ENCODE measurements at places on chromosomes 16 and 17.

GRCh38 chr17:29980261-29980660 is 38.8 kb downstream of the EFCAB5 start:
- DNase-seq: no peak

- no peak for DNase-seq
Observed at GRCh38 chr16:65446427-65446826, 324.6 kb upstream of the CDH11 start.

DNA sequence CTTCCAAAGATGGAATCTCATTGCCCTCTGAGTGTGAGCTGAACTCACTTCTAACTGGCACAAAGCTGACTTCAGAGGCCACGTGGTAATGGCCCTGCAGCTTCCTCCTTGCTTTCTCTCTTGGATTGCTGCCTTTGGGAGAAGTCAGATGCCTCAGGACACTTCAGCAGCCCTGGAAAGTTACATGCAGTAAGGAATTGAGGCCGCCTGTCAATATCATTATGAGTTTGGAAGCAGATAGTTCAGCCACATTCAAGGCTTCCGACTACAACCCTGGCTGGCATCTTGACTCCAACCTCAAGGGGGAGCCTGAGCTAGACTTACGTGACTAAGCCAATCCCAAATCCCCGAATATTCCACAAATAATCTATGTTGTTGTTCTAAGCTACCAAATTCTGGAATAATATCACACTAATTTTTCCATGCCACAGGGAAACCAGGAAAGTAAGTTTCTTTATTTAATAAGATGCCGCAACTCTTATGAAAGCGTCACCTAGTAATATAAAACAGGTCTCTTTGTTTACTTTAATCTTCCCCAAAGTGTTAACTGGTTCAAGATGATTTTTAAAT is 13.6 kb downstream of the CEP20 start:
- DNase-seq: no peak

DNA sequence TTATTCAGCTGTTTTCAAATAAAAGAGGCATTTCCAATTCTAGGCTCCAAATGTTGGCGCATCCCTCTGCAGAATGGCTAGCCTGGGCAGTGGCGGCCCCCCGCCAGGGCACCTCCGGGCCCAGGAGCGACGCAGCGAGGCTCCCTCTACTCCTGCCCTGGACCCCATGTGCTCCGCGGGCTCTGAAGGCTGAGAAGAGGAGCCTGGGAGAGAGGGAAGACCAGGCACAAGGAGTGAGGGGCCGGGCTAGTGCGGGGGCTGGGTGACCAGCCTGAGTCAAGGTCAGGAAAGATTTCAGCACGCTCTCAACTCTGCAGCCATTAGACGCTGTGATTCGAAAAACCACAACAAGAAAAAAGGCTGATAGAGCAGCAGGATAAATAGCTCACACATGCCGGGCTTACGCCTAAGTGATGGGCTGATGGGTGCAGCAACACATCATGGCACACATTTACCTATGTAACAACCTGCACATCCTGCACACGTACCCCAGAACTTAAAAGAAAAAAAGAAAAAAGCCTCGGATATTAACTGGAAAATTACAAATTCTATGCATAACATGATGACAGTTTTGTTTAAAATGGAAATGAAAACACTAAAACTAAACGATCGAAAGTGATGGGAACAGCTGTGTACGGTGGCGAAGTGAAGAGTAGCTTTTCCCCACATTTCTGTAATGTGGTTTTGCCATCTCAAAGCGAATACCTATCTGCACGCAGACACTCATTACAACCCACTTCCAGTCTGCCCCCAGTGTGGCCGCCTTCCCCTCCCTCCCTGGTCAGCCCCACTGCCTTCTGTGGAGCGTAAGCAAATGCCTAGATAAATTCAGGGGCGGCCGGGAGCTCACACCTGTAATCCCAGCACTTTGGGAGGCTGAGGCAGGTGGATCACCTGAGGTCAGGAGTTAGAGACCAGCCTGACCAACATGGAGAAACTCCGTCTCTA is 44.4 kb downstream of the MAP1LC3B start:
- no peak for DNase-seq

GRCh38 chr16:6229186-6229585 is 1103.5 kb upstream of the RBFOX1 start:
- no peak for DNase-seq

DNA sequence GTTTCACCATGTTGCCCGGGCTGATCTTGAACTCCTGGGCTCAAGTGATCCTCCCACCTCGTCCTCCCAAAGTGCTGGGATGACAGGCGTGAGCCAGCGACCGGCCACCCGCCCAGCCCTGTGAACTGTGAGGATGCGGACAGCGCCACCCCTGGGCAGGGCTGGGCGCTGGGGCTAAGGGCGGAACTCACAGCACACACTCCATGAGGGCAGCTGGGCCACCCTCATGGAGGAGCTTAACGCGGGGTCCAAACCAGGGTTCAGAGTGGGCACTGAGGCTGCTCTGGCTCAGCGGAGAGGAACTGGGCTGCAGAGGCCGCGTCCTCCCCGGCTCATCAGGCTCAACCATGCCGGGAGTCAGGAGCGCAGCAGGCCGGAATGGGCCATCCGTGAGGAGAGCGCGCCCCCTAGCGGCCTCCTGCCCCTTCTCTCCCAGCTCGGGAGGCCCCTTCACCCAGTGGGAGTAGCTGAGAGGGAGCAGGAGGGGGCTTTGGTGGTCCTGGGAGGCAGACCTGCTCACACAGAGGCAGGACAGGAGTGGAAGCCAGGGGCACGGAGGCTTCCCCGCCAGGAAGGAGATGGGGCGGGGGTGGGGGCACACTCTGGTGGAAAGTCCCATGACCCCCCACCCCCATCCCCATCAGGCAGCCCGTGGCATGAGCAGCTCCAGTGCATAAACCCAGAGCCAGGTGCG is 13.8 kb downstream of the CORO7 start:
- no peak for DNase-seq

DNA sequence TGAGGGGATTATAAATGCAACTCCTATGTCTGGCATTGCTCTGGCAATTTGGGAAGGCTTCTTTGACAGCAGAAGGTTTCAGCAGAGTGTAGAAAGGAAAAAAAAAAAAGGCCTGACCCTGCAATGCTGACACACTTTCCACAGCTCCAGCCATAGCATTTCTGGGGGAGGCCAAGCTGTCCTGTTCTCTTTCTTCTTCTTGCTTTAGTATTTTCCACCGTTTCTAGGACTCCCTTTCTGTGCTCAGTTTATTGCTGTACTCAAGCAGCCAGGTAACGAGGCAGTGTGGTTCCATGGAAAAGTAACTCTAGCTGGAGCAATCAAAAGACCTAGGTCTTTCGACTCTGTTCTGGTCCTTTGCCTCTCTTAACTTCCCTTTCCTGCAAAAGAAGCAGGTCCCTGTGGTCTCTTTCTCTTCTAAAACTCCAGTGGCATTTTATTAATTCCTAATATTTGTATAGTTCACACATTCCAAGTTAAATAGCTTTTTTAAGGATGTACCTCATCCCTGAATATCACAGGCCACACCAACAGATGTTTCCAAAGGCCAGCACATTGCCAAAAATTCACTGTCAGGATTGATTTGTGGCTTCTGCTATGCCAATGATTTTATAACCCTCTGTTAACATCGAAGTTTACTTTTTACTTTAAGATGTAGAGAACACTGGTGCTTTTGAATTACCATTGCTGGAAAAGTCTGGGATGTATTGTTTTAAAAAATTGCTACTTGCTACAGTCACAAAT is 90.3 kb upstream of the BCAR1 start:
- DNase-seq: no peak

GRCh38 chr16:79272141-79272577 is 328.4 kb downstream of the MAF start:
- DNase-seq: no peak

- DNase-seq: no peak
Observed at GRCh38 chr16:74485916-74486315, 64.6 kb upstream of the CLEC18B start.

DNA sequence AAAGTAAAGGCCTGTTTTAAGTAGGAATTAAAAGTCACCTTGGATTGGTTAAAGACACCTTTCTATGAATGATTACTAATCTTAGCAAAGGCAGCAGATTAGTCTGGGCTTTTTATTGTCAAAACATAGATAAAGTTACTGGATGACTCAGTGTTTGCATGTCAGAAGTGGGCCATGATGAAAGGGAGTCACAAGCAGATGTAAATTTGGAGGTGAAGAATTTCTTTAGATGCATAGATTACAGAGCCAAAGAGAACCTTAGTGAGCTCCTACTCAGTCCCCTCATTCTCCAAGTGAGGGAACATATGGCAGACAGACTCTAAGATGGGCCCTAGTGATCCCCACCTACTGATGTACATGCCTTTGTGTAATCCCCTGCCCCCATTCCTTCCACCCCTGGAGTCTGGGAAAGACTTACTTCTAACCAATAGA is 124.5 kb downstream of the HS3ST3A1 start:
- DNase-seq: no peak

DNA sequence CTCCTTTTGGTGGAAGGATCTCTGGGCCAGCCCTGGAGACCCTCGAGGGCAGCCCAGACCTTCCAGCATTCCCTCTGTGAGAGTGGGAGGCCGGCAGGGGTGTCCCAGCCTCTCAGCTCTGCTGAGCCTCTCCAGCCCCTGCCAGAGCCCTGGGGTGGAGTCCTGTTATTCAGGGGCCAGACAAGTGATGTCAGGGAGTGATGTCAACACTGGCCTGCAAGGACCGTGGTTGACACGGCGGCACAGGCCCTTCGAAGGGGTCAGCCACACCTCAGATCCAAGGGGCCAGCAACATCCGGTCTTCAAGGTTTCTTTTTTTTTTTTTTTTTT is 231.2 kb downstream of the KATNIP start:
- DNase-seq: no peak

GRCh38 chr16:89080196-89080853 is 13.3 kb upstream of the ACSF3 start:
- DNase-seq: no peak

- no peak for DNase-seq
Observed at GRCh38 chr17:76198702-76199101, 41.6 kb downstream of the RNF157 start.

GRCh38 chr16:85213926-85214675 is 101.8 kb upstream of the CIBAR2 start:
- no peak for DNase-seq

GRCh38 chr16:27222249-27223225 is 19.2 kb downstream of the KDM8 start:
- DNase-seq: no peak

DNA sequence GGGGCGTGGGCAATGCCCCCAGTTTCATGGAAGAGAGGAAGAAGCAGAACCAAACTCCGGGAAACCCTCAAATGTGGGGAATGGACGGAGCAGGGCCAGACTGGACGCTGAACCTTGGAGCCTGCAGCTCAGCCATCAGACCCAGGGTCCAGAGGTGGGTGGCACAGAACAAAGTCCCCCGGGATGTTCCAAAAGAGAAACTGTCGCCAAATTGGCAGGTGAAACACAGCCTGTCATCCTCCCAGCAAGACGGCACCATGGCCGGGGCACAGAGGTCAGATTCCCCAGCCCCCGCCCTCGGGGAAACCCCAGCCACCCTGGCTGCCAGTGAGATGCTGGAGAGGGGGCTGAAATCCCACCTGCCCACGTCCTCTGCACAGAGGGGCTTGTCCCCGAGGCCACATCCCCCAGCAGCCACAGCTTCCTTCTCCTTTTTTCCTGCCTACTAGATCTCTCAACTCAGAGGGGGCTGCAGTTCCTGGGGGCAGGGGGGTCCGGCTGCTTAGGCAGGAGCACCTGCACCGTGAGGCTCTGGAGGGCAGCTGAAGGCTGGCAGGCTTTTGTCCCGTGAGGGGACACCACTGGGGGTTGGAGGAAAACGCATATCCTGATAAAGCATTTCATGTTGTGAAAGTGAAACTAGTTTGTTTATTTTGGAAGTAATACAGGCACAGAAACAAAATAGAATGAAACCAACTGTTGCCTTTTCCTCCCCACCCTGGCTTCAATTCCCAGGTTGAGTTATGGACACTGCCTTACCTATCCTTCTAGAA is 1.2 kb upstream of the SECTM1 start:
- no peak for DNase-seq

- no peak for DNase-seq
Observed at GRCh38 chr16:24635900-24636610, 93.4 kb upstream of the TNRC6A start.

- DNase-seq: no peak
Observed at GRCh38 chr17:80999536-81000333, 8.1 kb downstream of the CHMP6 start.

- no peak for DNase-seq
Observed at GRCh38 chr16:61892531-61892930, 143.7 kb downstream of the CDH8 start.

GRCh38 chr16:28491230-28491969 is 474 bp downstream of the CLN3 start:
- no peak for DNase-seq

DNA sequence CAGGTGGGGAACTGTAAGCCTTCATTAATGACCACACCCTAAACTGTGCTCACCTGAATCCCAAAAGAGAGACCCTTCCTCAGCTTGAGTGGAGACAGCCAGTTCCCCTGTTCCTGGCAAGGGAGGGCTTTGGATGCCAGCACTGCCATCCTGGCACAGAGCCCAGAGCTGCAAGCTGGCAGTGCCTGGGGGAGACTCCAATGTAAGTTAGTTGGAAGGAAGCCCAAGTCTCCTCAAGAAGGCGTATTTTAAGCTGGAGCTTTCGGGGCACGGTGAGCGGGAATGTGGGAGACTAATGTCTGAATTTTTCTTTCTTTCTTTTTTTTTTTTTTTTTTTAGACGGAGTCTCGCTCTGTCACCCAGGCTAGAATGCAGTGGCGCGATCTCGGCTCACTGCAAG is 4.7 kb downstream of the CDC42EP4 start:
- no peak for DNase-seq

GRCh38 chr16:87800497-87800896 is 34.7 kb upstream of the KLHDC4 start:
- DNase-seq: no peak

- DNase-seq: no peak
Observed at GRCh38 chr17:64442541-64442971, 6.4 kb upstream of the MILR1 start.

DNA sequence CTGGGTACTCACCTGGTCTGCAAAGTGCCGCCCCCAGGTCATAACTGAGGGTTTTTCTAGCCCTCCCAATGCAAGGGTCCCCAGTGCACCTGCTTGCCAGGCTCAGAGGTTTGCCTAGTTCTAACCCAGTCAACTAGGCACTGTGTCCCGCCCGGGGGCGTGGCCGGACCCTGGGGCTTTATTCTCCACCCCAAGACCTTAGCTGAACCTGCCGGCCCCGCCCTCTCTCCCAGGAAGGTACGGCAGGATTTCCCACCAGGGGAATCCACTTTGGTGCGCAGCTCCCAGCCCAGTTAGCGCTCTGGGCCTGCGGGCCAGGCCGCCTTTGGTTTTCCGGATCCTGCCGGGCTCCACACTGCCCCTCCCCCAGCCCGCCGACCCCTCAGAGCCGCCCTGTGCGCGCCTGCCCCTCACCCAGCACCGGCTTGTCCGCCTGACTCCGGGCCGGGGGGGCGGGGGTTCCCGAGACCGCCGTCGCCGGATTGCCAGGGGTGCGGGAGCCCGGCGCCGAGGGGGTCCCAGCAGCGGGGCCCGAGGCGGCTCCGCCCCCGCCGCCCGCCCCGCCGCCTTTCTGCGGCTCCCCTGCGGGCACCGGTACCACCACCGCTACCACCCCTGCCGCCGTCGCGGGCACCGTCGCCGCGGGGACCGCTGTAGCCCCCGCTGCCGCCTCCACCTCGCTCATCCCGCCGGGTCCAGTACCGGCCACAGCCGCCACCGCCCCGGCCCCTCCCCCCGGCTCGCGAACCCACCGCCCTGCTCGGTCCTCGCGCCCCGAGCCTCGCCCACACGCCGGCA is 424 bp downstream of the YBX2 start:
- no peak for DNase-seq
